ENCODE measurements at places on chromosomes 2 and 18.

DNA sequence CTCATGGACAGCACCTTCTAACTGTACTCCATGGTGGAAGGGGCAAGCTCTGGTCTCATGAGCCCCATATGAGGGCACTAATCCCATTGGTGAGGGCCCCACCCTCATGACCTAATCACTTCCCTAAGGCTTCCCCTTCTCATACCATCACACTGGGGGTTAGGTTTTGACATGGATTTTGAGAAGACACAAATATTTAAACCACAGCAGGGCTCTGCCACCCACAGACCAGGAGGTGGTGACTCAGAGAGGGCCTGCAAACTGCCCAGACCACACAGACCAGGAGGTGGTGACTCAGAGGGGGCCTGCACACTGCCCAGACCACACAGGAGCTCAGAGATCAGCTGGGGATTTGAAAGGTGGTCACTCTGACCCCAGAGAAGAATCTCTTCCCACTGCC is 222.0 kb downstream of the KLHL29 start:
- no peak for DNase-seq

GRCh38 chr2:36507408-36507812 is 90.6 kb downstream of the FEZ2 start:
- DNase-seq, result no peak

GRCh38 chr18:41972067-41972925 is 17.3 kb downstream of the PIK3C3 start:
- no peak for DNase-seq

- DNase-seq, result no peak
Measured at GRCh38 chr2:9570182-9571060, 14.8 kb upstream of the ADAM17 start.

- DNase-seq, result no peak
Measured at GRCh38 chr2:231680992-231681852, 27.1 kb upstream of the PTMA start.

GRCh38 chr18:317618-318017 is 49.8 kb upstream of the THOC1 start:
- DNase-seq, result no peak

- no peak for DNase-seq
Measured at GRCh38 chr2:150963336-150963735, 298.3 kb downstream of the RBM43 start.

GRCh38 chr2:181602017-181602416 is 54.9 kb downstream of the CERKL start:
- DNase-seq, result no peak

- no peak for DNase-seq
Measured at GRCh38 chr18:54238173-54238936, 13.9 kb upstream of the MBD2 start.

GRCh38 chr2:26892922-26893524 is 45.1 kb downstream of the DPYSL5 start:
- DNase-seq, result no peak

- DNase-seq, result no peak
Measured at GRCh38 chr18:51857989-51858388, 482.0 kb upstream of the DCC start.

Measured in T-helper 17 cell (primary cell).